GM12891 (cell line): ENCODE measurements at places on chromosomes 4 and X.

DNA sequence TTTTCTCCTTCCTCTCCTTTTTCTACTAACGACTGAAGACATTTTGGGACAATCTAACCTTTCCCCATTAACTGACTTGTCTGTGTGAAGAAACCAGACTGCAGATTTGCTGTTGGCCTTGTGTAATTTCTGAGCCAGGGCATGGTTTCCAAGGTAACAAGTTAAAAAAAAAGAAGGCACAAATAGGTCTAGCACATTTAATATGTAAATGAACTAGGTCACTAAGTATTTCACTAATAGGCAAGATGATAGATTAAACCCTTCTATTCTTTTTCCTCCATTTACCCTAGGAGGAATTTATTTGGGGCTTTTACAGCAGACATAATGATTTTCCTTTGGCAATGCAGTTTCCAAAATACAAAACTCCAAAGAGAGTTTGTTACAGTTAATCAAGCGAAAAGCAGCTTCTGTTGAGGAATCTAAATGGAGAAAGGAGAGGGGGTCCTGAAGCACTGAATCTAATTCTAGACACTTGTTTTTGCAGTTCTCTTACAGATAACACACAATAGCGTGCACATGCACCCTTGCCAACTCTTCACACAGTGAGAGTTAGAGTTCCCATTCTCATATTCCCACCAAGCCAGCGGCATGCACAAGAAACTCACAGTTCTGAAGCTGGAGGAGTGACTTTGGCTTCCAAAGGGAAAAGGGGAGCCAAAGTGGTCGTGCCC lies 72.0 kb downstream of the TSPAN5 start:
- DNase-seq, result no peak

- no peak for DNase-seq
Measured at GRCh38 chr4:115803825-115804224, 690.4 kb upstream of the NDST4 start.

GRCh38 chr4:149264093-149264733 lies 551.4 kb downstream of the IQCM start:
- DNase-seq, result no peak

DNA sequence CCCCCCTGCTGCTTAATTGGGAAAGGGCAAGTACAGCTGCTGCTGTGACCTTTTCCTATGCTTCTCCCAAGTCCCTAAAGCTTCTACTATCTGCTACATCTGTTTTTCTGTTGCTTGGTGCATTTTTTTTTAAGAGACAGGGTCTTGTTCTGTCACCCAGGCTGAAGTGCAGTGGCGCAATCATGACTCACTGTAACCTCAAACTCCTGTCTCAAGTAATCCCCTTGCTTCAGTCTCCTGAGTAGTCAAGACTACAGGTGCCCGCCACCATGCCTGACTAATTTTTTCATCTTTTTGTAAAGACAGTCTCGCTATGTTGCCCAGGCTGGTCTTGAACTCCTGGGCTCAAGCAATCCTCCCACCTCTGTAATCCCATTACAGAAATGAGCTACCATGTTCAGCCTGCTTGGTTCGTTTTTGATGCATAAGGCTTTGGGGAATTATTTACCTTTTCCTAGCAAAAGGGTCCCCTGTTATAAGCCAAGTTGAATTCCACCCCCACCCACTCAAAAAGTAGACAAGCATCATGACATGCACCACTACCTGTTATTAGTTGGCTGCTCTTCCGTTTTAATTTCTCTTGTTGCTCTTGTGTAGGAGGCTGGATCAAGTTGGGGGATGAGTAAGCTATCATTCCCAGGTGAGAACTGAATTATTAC lies 39.6 kb downstream of the DGKK start:
- no peak for DNase-seq

GRCh38 chr4:100581337-100581736 lies 63.5 kb upstream of the EMCN start:
- no peak for DNase-seq

DNA sequence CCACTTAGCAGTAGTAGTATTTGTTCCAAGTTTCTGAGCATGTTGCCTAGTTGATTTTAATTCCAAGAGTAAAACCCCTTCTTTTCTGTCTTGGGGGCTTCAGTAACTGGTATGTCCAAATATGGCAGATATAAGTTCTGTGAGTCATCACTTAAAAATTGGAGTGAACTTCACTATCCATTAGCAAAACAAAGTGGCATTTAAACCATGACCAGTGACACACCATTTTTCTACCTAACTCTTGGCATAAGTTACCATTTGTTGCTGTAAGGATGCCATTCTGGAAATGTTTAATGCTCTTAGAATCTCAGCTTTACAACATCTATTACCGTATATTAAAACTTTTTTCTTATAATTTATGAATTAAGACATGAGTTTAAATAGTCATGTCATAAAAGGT lies 102.0 kb downstream of the CBR4 start:
- no peak for DNase-seq

DNA sequence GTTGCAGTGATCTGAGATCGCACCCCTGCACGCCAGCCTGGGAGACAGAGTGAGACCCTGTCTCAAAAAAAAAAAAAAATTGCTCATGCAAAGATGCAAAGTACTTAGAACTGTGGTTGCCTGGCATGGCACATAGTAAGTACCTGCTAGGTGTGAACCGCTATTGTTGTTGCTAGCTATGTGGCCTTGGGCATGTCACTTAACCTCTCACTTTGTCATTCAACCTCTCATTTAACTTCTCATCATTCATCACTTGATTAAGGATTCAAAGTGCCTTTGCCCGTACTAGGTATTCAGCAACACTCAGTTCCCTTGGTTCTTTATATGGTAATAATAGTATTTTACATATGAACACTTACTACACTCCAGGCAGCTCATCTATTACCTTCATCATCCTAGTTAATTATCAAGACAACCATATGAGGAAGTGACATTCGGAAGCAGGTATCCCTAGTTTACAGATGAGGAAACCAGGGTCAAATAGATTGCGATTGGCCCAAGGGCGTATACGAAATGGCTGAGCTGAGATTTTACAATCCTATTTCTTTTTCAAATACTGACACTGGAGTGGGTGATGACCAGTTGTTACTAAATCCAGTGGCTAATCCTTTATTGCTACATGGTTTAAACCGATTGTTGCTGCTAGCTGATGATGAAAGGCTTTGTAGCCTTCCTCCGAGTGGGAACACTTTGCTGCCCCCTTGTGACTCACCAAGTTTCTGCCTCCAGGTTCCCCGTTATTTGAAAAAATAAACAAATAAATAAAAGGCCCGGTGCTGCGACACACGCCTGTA lies 28.8 kb upstream of the SOWAHD start:
- DNase-seq, result no peak

GRCh38 chrX:47420962-47421361 lies 50.6 kb downstream of the ZNF157 start:
- no peak for DNase-seq

- no peak for DNase-seq
Measured at GRCh38 chr4:171644430-171645057, 168.7 kb upstream of the GALNTL6 start.

- peak; percentile 46 for DNase-seq
Measured at GRCh38 chr4:38860788-38861424, 4.3 kb upstream of the TLR6 start.

DNA sequence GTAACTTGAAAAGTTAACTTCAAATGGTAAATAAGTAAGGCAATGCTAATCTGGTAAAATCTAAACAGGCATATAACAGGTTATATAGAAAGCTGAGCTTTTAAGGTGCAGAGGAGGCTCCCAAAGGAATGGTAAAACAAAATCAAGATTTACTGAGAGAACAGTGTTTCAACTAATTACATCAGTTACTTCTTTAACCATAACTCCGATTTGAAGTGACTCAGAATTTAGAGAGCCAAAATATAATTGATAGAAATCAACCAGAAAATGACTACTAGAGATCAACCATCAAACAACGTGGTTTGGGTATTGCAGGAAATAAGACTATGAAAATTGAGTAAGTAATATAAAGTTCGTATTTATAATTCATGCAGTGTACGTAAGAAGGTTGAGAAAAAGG lies 6.9 kb downstream of the G3BP2 start:
- no peak for DNase-seq

DNA sequence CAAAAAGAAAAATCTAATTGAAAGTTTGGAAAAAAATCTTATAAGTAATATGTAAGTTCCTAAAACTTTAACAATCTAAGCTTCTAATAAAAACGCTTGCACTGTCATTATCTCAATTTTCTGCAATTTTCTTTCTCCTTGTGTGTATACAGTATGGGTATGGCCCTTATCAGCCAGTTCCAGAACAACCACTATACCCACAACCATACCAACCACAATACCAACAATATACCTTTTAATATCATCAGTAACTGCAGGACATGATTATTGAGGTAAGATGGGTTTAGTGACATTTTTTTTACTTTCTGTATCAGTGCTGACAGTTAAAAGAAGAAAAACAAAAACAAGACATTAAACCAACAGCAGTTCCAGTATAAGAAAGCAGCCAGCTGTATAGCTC lies 4.9 kb downstream of the STATH start:
- DNase-seq, result no peak

- no peak for DNase-seq
Measured at GRCh38 chrX:100615005-100615404, 21.6 kb downstream of the TSPAN6 start.

- no peak for DNase-seq
Measured at GRCh38 chrX:35339796-35340195, 397.2 kb downstream of the FAM47B start.

- no peak for DNase-seq
Measured at GRCh38 chr4:81666491-81666890, 194.8 kb upstream of the RASGEF1B start.

DNA sequence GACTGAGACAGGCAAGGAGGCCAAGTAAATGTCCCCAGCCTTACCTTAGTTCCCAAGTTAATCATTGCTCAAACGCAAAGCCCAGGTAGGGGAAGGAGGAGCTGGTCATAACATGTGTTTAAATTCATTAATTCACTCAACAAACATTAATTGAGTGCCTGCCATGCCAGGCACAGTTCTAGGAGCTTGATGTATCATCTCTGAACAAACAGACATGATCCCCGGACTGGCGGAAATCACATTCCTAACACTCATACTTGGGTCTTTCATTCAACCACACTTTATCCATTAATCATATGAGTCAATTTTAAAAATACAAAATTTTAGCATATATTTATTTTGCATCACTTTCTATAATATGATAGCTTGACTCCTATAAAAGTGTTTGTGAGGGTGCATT lies 335.3 kb upstream of the NOCT start:
- DNase-seq, result no peak

GRCh38 chr4:76090241-76090691 lies 15.8 kb downstream of the ART3 start:
- no peak for DNase-seq

- no peak for DNase-seq
Measured at GRCh38 chrX:24080704-24081103, 25.9 kb downstream of the EIF2S3 start.

GRCh38 chr4:81227968-81228367 lies 12.9 kb upstream of the PRKG2 start:
- DNase-seq, result no peak

DNA sequence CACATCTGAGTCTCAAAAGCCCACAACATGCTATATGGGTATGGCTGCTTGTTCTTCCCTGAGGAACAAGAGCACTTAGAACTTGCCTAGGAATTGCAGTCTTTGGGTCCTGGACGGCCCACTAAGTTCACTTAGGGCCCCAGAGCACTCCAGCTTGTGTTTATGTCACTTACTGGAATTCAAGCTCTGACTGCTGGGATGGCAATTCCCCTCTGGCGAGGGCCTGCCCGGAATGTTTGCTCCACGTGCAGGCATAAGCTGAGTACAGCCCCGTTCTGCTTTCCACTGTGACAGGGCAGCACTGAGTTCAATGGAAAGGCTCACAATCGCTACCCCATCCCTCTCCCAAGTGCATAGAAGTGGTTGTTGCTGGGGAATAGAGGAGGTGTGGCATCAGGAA lies 25.9 kb upstream of the RASSF6 start:
- DNase-seq, result no peak

DNA sequence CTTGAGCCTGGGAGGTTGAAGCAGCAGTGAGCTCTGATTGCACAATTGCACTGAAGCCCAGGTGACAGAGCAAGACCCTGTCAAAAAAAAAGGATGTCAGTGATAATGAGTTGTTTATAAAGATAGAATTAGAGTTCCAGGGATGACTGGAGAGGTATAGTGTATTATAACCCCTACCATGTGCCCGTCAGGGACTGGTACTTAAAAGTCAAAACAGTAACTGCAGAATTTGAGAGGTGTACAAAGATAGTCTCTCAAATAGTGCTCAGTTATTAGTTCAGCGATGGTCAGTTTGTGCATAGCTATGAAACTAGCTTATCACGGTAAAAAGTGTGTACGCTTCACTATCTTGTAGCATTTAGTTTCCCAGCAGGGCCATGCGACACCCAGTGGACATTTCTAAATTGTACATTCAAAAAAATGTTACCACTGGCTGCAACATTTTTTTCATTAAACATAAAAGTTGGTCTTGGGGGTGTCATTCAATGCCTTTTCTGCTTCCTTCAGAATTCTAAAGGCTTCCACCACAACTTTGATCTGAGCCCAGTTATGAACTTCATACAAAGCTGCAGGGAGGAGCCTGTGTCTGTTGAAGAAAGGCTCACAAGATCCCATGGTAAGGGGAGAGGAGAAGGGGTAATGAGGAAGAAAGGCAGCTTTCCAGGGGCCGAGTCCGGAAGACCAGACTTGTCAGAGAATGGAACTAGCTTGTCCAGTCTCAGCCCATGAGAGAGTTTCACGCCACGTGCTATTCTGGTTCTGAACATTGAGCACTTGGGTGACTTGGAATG lies 9.2 kb upstream of the GYG2 start:
- DNase-seq, result no peak

DNA sequence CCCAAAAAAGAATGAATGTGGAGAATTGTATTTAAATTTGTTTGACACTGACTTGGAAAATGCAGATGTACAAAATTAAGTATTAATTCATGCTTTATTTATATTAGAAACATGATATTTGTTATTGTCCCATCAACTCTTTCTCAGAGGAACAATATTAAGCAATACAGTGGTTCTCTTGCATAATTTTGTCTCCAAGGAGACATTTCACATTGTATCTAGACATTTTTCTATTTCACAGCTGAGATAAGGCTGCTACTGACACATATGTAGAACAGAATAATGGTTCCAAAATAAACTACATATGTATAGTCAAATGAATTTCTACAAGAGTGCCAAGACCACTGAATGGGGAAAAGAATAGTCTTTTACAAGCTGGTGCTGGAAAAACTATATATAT lies 427.9 kb upstream of the SPANXN1 start:
- DNase-seq, result no peak

- no peak for DNase-seq
Measured at GRCh38 chr4:828641-829271, 2.8 kb upstream of the CPLX1 start.

DNA sequence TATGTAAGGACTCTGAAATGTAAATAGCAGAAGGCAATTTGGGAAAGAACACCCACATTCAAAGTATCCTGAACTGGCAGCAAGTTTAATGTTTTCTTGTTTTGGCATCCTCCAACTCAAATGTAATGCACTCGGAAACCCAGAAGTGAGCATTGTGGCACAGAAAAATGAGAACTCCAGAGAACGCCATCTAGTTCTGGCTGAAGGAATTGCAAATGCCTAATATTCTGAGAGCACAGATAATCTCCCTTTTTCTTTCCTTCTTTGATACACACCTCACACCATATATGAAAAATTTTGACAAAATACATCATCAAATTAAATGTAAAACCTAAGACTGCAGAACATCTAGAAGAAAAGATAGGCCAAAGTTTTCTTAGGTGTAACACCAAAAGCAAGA lies 52.1 kb downstream of the PWWP3B start:
- DNase-seq, result no peak
